ENCODE measurements at places on chromosomes 16 and 17. TPM values are rescaled to one million over a fixed set of nuclear protein-coding genes. Genes with fewer than 3 reads are reported as not detected.
A peak's percentile ranks its signal among the peaks of the same experiment; 100 is the strongest.

GRCh38 chr17:61422116-61422799 is 22.6 kb downstream of the TBX2 start:
- DNase-seq, result no peak

GRCh38 chr17:12421646-12422306 is 243.9 kb upstream of the MYOCD start:
- DNase-seq, result no peak

The DGKE gene
- 2.0 TPM for total RNA-seq

DNA sequence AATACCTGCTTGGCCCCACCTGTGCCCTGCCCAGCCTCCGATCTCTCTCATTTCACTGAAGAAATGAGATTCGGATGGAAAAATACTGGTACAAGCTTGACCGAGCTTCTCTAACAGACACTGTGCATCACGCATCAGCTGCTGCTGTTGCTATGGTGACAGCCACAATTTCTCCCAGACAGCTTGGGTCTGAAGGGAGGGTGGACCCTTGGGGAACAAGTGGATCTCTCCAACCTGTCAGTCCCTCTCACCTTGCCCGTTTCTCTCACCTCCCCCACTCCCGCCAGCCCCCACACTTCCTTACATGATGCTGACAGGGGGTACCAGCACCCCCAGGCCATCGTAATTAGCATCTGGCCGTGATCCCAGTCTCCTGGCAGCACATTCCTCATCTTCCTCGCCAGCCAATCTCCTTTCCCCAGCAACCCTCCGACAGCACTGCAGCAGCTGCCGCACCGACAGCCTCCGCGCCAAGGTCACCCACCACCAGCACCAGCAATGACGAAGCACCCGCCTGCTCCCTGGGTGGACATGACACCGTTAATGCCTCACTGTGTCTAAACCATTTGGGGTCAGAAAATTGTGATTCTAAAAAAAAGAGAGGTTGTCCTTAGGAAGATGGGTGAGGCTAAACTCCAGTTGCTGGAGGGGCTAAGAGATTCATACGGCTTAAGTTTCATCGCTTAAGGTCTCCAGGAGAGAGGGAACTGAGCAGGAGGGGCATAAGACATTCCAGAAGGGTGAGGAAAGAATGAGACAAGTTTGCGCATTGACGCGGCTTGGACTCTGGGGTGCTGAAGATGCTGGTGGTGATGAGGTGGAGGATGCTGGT is 58.6 kb upstream of the TNRC6A start:
- DNase-seq, result peak; percentile 63

GRCh38 chr16:27254262-27254811 is 14.2 kb downstream of the NSMCE1 start:
- DNase-seq, result no peak

The HSD11B2 gene
- 35.1 TPM for total RNA-seq

DNA sequence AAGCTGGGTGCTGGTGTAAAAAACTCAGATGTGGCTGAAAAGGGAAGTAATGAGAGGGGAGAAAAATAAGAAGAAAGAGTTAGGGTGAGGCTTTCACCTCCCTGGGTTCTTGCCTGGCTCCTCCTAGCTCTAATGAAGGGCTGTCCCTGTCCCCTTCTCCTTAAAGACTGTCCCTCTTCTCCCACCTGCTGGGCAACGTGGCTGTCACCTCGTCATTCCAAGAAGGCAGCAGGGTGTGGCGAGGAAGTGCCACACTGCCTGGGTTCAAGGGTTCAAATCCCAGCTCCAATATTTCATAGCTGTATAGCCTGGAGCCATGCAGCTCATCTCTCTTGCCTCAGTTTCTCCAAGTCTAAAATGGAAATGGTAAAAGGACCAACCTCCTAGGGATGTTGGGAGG is 122.5 kb upstream of the CACNG5 start:
- DNase-seq, result no peak

Data from H7 (cell line).